Right kidney (tissue), 9 donors: ENCODE measurements at places on chromosomes 6 and 20.

- no peak for DNase-seq
Observed at GRCh38 chr20:61719691-61720347, 345.9 kb downstream of the TAF4 start.

DNA sequence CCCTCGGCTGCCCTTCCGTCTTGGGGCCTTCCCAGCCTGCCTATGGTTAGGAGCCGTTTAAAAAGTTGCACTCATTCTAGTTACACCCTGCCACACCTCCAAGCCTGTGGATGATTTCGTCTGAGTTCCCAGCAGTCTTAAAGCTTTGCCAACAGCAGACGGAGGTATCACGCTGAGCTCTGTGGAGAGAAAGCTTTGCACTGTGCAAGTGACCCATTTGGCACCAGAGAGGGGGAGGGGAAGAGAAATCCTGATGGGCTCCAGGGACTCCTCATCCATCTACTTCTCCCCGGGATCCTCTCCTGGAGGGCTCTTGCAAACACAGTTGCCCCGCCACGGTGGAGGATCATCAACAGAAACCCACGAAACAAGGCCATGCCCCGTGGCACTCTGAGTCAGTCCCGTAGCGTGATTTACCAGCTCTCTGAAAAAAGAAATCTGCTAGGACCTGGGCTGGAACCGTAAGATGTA, 98.8 kb upstream of the CITED2 start:
- peak; percentile 70 for DNase-seq

DNA sequence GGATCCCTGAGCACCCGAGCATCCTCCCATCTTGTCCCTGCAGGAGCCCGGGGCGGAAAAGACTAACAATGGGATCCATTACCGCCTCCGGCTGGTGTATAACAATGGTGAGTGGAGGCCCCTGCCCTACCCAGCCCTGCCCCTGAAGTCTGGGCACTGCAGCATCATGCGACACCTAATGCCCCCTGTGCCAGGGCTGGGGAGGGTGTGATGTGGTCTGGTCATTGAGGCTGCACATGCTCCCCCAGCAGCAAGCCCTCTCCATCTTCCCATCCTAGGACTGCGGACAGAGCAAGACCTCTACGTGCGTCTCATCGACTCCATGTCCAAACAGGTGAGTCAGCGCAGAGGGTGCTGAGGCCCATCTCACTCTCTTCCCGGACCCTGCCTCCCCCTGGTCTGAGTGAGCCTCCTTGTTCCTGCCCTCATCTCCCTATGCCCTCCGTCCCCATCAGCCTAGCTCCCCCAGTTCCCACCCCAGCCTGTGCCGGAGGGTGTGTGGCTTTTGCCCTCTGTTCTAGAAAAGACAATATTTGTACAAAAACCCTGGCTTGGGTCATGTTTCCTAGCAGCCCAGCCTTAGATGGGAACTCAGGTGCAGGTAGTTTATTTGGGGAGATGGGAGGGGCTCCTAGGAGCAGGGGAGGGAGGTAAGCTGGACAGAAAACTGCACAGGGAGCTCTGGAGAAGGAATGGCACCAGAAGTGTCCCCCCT, 13.5 kb downstream of the EBF4 start:
- DNase-seq: no peak

DNA sequence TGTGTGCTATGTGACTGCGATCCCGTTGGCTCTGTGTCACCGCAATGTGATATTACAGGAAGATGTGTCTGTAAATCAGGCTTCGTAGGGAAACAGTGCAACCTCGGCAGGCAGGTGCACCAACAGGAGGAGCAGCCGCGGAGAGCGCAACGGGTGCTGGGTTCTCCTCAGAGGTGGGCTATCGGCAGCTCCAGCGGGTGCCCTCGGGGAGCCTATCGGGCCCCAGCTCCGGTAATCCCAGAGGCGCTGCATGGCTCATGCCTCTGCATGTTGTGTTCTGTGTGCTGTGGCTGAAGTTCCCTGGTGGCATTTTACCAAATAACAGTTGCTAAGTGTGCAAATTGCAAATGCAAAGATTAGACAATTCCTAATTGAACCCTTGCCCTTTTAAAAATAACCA, 409.9 kb downstream of the LAMA2 start:
- no peak for DNase-seq

- DNase-seq: no peak
Observed at GRCh38 chr6:30700340-30700739, 9.6 kb upstream of the NRM start.

DNA sequence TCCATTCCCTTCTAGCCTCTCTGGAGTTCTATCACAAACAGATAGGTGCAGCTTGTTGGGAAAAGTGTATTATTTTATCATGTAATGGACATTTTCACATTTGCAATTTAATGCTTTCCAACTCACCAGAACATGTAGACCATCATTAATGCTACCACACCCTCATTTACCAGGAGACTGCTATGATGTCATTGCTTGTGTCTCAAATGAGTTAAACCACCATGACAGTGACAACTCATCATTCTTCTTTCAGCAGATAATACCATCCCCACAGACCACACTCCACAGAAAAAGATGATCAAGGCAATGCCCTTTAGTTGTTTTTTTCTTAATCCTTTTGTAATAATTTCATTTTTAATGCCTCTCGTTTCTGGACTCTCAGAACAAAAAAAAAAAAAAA, 168.7 kb downstream of the AIG1 start:
- DNase-seq: no peak

GRCh38 chr20:31677553-31678260, 40.0 kb downstream of the COX4I2 start:
- DNase-seq: no peak

DNA sequence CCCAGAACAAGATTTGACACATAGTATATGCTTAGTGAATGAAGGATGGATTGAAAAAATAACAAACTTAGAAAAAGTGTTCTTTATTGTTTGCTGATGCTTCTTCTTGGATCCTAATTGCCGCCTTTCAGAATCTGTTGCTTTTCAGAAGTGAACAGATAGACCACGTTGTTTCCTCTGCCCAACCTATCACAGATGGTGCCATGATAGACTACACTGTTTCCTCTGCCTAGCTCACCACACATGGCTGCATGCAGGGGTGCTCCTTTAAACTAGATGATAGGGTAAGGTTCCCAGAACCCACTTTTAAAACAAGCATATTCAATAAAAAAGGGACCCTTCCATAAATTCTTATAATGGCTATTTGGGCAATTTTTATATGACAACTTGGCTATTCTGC, 4.6 kb upstream of the RGS17 start:
- DNase-seq: no peak

- no peak for DNase-seq
Observed at GRCh38 chr20:57576617-57577550, 16.0 kb downstream of the PCK1 start.

DNA sequence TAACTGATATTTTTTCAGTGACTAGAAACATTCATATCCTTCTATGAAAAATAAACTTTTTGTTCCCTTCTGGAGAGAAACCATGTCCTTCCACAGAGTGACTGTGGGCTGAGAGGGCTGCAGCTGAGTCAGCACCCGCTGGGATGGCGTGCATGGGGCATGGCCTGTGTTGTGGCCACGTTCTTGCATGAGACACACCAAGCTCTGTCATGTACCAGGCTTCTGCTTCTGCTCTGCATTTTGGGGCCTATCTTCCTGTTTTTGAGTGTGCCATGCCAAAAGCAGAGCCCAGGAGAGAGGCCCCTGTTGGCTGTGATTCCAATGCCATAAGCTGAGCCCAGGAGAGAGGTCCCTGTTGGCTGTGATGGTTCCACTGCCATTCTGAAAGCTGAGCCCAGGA, 10.8 kb downstream of the APMAP start:
- no peak for DNase-seq

DNA sequence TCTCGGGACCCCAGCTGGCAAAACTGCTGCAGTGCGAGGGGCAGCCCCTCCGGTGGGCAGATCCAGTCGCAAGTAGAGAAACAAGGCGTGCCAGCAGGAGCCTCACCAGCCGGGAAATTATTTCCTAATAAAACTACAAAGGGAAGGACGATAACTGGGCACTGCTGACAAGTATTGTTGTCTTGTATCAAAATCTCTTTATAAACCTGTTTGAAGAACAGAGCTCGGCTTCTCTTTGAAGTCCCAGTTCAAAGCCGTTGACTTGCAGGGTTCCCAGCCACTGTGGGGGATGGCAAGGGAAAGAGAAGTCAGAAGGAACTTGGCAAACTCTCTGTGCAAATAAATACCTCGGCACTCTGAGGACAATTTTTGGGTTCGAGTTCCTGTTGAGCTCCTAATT, 504.5 kb downstream of the CD83 start:
- no peak for DNase-seq

- no peak for DNase-seq
Observed at GRCh38 chr20:62989201-62989601, 17.6 kb downstream of the BHLHE23 start.
